ENCODE measurements at places on chromosomes 1 and 21. TPM values are rescaled to one million over a fixed set of nuclear protein-coding genes. Genes with fewer than 3 reads are reported as not detected.

DNA sequence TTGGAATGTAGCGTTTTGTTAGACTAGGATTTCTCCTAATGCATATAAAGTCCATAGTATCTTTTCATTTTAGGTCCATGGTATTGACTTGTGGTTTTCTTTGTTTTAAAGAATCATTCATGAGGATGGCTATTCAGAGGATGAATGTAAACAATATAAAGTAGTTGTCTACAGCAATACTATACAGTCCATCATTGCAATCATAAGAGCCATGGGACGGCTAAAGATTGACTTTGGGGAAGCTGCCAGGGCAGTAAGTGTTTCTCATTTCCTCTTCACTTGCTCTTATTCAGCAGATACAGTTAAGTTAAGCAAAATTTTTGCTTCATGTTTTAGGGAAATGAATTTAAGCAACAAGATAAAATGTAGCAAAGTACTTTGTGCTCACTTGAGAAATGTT, 25.4 kb downstream of the GNAI3 start:
- H3K4me1 ChIP-seq = peaks cover 37% of the 10 kb centered on the region
- H3K4me3 ChIP-seq = no peak overlapping the region
- no peaks in the 10 kb centered on the region for H3K27me3 ChIP-seq
- DNase-seq = no peak

GRCh38 chr1:116574581-116575291, 3.9 kb upstream of the CD58 start:
- H3K27ac ChIP-seq = no peak overlapping the region
- no peaks in the 10 kb centered on the region for H3K27me3 ChIP-seq
- no peak for DNase-seq
- peaks cover 3% of the 10 kb centered on the region for H3K4me1 ChIP-seq
- no peaks in the 10 kb centered on the region for H3K36me3 ChIP-seq

GRCh38 chr1:12592496-12592895, 25.5 kb downstream of the DHRS3 start:
- no peaks in the 10 kb centered on the region for H3K27me3 ChIP-seq
- peak overlapping the region; percentile 93 for H3K27ac ChIP-seq
- no peak for DNase-seq

DNA sequence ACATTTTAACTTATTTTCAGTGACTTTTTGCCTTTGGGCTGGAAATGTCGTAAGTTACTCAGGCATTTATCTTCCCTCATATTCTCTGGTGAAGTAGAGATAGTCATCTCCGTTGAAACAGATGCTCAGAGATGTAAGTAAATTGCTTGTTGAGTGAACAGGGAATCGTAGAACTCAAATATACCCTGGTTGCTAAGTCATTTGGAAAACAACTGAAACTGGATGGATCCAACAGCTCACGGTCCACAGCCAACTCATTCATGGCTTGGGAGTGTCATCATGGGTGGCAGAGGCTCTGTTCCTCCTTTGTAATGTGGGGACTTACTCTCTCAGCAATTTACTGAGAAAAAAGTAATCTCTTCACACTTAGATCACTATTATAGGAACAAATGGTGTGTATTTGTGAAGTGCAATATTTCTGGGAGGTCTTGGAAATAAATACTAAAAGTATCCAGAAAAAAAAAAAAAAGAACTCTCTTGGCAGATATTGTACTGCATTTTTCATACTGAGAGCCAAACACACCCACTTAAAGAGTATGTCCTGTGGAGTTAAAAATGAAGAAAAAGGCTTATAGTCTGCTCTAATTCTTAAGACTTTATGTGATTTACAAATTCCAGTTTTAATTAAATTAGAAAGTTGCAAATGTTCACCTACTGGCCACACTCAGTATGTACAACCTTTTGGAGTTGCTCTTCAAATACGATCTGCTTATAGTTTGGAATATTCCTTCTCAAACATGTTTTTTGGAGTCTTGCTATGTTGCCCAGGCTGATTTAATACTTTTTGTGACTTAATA, 107.4 kb downstream of the LEPR start:
- H3K27me3 ChIP-seq = peaks cover 23% of the 10 kb centered on the region
- H3K4me1 ChIP-seq = peaks cover 11% of the 10 kb centered on the region
- no peak for DNase-seq
- H3K36me3 ChIP-seq = no peaks in the 10 kb centered on the region
- no peak overlapping the region for H3K4me3 ChIP-seq

GRCh38 chr1:95408507-95409136, 174.6 kb downstream of the RWDD3 start:
- H3K4me3 ChIP-seq = no peak overlapping the region
- no peaks in the 10 kb centered on the region for H3K4me1 ChIP-seq
- H3K27ac ChIP-seq = no peak overlapping the region
- peaks cover 4% of the 10 kb centered on the region for H3K27me3 ChIP-seq
- DNase-seq = no peak

- no peaks in the 10 kb centered on the region for H3K27me3 ChIP-seq
- no peak overlapping the region for H3K27ac ChIP-seq
- H3K4me1 ChIP-seq = no peaks in the 10 kb centered on the region
- DNase-seq = no peak
- no peaks in the 10 kb centered on the region for H3K36me3 ChIP-seq
- H3K4me3 ChIP-seq = no peak overlapping the region
Measured at GRCh38 chr1:87598429-87598828, 269.7 kb downstream of the LMO4 start.

GRCh38 chr1:66359815-66360214, 174.1 kb upstream of the SGIP1 start:
- no peak for DNase-seq
- H3K27me3 ChIP-seq = no peaks in the 10 kb centered on the region
- no peaks in the 10 kb centered on the region for H3K36me3 ChIP-seq
- H3K4me3 ChIP-seq = no peak overlapping the region
- peaks cover 13% of the 10 kb centered on the region for H3K4me1 ChIP-seq
- H3K27ac ChIP-seq = peak overlapping the region; percentile 80

DNA sequence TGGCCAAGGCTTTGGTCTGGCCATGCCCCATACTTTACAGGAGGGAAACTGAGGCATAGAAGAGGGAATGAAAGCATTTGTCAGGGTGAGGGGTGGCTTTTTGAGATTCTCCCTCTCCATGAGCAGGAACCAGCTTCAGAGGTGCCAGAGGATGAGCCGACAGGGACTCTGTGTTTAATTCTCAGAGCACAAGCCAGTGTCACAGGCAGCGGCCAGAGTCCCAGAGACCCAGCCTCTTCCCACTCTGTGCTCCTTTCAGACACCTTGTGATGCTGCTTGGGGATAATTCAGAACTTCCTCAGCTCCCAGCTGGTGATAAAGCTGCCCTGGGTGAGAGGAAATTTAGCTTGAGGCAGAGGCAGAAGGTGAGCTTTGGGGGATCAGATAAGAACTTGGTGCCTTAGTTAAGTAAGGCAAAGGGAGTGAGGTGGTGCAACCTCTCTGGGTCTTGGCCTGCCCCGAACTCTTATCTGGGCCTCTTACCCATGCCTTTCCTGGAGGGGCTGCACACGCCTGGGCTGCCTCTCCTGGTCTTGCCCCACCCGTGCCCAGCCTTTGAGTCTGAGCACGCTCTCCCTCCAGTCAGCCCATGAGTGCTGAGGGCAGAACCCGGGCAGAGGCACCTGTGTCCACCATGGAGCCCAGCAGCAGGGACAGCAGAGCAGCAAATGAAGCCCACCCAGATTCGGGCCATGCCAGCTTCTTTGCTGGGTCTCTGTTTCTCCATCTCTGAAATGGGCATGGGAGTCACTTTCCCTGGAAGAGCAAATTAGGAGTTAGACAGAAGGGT, 175.6 kb upstream of the C1orf174 start:
- H3K27ac ChIP-seq = no peak overlapping the region
- H3K4me1 ChIP-seq = no peaks in the 10 kb centered on the region
- H3K4me3 ChIP-seq = no peak overlapping the region
- H3K36me3 ChIP-seq = no peaks in the 10 kb centered on the region
- no peaks in the 10 kb centered on the region for H3K27me3 ChIP-seq

DNA sequence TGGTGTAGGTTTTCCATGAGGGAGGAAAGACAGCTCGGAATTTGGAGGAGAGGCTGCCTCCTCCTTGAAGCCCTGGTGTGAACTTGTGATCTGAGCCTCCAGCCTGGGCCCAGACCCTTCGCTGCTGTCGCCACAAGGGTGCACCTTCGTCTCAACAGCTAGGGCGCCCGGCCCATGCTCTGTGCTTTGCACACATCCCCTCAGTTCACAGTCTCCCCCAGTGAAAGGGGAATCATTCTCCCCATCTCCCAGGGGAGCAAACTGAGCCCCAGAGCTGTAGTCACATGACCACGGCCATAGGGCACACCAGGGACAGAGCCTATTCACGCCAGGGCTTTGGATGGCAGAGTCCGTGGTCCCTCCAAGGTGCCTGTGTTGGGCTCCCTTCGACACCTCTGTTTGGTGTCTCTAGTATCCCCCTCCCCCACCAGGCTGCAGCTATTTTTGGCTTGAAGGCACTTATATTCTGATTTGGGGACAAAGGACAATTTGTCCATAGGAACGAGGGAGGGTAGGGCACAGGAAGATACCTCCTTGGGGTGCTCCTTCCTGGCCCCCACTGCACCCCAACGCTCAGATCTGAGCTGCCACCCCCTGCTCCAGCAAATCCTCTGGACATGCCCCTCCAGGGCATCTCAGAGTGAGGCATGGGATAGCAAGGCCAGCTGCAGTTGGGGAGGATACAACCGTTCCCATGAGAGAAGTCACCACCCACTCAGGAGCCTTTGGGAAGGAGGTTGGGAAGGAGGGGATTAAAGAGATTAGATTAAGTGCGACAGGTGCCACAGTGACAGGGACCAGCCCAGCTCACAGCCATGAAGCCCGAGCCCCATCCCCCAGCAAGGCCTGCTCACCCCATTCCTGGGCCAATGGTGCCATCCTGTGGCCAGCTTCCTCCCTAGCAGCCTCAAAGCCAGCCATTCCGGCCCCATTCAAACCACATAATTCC, 15.7 kb downstream of the MATN1 start:
- no peaks in the 10 kb centered on the region for H3K36me3 ChIP-seq
- no peak overlapping the region for H3K4me3 ChIP-seq
- DNase-seq = peak; percentile 61

- H3K36me3 ChIP-seq = no peaks in the 10 kb centered on the region
- H3K4me1 ChIP-seq = no peaks in the 10 kb centered on the region
- peaks cover 55% of the 10 kb centered on the region for H3K27me3 ChIP-seq
- H3K27ac ChIP-seq = no peak within 1 kb of the TSS
- peak within 1 kb of the TSS; percentile 45 for H3K4me3 ChIP-seq
Measured at GRCh38 chr21:34668803-34669148, at the start of gene CLIC6. CLIC6 (plus strand) TSS chr21:34668994; CDS start chr21:34669389, 395 bp downstream.

GRCh38 chr1:149934356-149934755, 2.3 kb downstream of the MTMR11 start:
- no peaks in the 10 kb centered on the region for H3K36me3 ChIP-seq
- H3K4me3 ChIP-seq = no peak overlapping the region
- no peak for DNase-seq
- peak overlapping the region; percentile 39 for H3K27ac ChIP-seq
- peaks cover 42% of the 10 kb centered on the region for H3K4me1 ChIP-seq

GRCh38 chr1:55362558-55362957, 147.4 kb upstream of the USP24 start:
- H3K4me1 ChIP-seq = peaks cover 4% of the 10 kb centered on the region
- no peaks in the 10 kb centered on the region for H3K27me3 ChIP-seq
- no peaks in the 10 kb centered on the region for H3K36me3 ChIP-seq

DNA sequence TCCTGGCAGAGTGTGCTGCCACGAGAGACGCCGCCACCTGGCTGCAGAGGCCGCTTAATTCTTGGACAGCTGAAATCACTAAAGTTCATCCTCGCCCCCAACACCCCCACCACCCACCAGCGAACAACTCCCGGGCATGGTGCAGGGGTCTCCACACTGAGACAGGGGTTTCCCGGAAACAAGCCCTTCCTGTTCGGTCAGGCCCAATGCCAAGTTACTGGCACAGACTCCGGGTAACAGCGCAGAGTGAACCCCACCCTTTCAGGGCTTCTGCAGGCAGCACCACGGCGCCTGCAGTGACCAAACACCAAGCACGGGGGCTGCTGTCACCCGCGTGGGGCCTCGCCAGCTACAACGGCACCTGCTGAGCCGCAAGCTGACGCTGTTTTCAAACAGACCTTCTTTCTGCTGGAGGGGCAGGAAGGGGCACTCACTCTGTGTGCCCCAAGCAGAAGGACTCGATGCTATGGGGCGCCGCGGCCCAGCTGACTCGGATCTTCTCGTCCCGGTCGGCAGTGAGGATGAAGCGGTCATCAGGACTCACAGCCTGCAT, 17.4 kb downstream of the WDR4 start:
- no peak overlapping the region for H3K27ac ChIP-seq
- no peak overlapping the region for H3K4me3 ChIP-seq
- no peak for DNase-seq
- H3K36me3 ChIP-seq = no peaks in the 10 kb centered on the region
- H3K4me1 ChIP-seq = no peaks in the 10 kb centered on the region
- H3K27me3 ChIP-seq = no peaks in the 10 kb centered on the region

- DNase-seq = no peak
- H3K4me3 ChIP-seq = peak overlapping the region; percentile 63
- peaks cover 13% of the 10 kb centered on the region for H3K4me1 ChIP-seq
Measured at GRCh38 chr1:145994391-145995120, 1.8 kb downstream of the TXNIP start.

GRCh38 chr1:229237320-229237719, 33.6 kb upstream of the RAB4A start:
- no peaks in the 10 kb centered on the region for H3K27me3 ChIP-seq
- H3K4me3 ChIP-seq = no peak overlapping the region
- no peaks in the 10 kb centered on the region for H3K36me3 ChIP-seq
- no peak for DNase-seq
- H3K4me1 ChIP-seq = peaks cover 7% of the 10 kb centered on the region

DNA sequence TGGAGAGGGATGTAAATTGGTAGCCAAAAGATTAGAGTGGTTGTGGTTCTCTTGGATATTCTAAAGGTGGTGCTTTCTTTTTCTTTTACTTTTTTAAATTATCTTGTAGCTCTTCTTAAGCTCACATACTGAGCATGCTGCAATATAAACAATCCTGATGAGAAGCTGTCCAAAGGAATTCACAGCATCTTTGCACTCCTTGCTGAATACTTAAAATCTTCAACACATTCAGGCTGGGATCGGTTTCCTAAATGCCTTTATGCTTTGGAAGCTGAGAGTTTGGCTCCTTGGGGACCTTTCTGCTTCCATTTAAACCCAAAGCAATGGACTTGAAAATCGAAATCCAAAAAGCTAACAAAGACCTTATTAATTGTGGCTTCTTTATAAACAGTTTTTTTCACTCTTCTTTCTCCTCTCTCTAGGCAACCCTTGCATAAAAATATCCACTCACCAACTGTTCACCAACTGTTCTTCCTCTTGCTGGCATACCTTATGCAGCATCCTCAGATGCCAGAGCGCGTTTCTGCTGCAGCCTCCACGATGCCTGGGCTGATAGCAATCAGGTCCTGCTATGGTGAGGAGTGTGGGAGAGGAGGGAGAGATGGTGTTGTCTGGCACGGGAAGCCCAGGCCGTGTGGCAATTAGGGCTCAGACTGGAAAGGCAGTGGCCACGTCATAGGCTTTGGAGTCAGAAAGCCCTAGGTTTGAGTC, 535.8 kb upstream of the DAB1 start:
- H3K27ac ChIP-seq = no peak overlapping the region
- no peak overlapping the region for H3K4me3 ChIP-seq
- no peaks in the 10 kb centered on the region for H3K36me3 ChIP-seq
- H3K4me1 ChIP-seq = no peaks in the 10 kb centered on the region
- no peak for DNase-seq

The OR6Y1 gene
- total RNA-seq = not detected

The PRKAA2 gene
- 78.6 TPM for total RNA-seq

The RGSL1 gene
- not detected for total RNA-seq

The CDK18 gene
- total RNA-seq = 1.5 TPM

The NEK7 gene
- total RNA-seq = 98.1 TPM

The WNT9A gene
- 10.7 TPM for total RNA-seq

The RCC1 gene
- total RNA-seq = 24.5 TPM

The CLEC20A gene
- not detected for total RNA-seq

The CHIA gene
- total RNA-seq = not detected

The BRINP2 gene
- not detected for total RNA-seq

The TGFB2 gene
- 2.3 TPM for total RNA-seq

The DDAH1 gene
- total RNA-seq = 11.1 TPM

All from gastrocnemius medialis (tissue), 4 donors.